ENCODE measurements at places on chromosomes 4 and X.

DNA sequence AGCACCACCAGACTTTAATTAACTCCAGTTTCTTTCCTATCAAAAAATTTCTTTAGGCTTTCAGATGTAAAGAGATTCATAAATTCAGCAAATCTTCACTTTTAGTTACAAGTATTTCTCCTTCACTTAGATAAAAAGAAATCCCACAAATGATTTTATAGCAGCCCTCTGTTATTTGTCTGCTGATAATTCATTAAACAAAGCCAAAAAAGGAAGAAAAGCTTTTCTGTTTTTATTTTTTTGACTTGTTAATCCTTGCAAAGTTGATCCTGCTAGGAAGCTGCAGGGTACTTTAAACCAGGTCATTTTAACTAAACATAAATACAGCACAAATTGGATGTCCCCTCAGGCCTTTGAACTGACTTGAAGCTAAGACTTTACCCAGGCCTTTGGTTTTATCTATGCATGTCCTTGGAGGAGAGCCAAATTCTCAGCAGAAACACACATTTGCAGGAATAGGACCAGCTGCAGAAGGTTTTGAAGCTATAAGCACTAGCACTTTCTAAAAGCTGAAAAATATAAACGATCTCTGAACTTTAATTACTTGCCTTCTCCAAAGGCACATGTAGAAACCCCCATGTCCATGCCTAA, 57.5 kb downstream of the PCDH18 start:
- H3K36me3 ChIP-seq = no peaks in the 10 kb centered on the region
- no peak overlapping the region for H3K27ac ChIP-seq
- no peaks in the 10 kb centered on the region for H3K4me1 ChIP-seq
- H3K27me3 ChIP-seq = no peaks in the 10 kb centered on the region
- DNase-seq = no peak
- no peak overlapping the region for H3K4me3 ChIP-seq

DNA sequence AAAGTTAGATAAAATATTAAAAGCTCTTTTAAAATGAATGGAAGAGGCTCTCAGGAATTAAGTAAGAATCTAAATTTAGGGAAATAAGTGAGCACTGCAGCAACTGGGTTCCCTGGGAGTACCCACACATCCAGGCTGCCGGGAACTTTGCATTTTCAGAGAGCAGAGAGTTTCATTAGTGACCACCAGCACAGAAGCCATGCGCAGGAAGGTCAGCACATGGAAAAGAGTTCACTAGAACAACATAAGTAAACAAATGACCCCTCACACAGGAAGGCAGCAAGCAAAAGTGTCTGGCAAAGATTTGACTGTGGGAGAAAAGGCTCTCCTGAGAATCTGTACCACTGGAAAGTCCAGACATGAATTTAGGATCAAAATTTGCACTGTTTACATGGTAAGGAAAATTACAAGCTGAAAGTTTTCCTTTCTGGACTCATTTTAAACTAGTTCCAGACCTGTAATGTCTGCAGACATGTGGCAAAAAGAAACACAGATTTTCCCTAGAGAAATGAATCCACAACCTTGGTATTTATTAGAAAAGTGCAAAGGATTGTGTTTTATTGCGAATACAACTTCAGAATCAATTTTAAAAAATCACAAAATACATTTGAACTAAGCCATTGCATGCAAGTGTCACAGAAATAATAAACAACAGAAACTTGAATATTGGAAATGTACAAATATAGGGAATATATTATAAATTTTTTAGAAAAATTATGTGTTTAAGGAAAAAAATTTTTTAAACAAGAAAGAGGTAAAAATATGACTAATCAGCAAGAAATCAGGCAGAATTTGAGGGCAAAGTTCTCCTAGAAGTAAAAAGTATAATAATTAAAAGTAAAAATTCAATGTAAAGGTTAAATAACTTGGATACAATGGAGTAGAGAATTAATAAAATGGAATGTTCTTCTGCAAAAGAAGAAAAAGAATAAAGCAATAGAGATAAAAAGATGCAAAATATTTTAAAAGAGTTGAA, 18.4 kb upstream of the MYOZ2 start:
- no peaks in the 10 kb centered on the region for H3K4me1 ChIP-seq
- H3K36me3 ChIP-seq = no peaks in the 10 kb centered on the region
- no peak overlapping the region for H3K4me3 ChIP-seq
- H3K27ac ChIP-seq = no peak overlapping the region
- no peak for DNase-seq
- H3K27me3 ChIP-seq = no peaks in the 10 kb centered on the region

DNA sequence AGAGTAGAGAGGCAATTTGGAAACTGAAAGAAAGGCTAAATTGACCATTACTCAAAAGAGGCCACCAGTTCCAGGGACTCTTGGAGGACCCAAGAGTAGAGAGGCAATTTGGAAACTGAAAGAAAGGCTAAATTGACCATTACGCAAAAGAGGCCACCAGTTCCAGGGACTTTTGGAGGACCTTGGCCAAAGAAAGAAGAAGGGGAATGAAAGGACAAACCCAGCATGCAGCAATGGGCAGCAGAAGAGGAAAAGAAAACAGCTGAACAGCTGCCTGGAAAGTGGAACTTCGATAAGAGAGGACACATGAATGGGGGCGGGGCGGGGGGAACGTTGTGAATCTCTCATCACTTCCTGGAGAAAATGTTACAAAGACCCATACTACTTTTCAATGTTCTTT, 80.8 kb downstream of the PALLD start:
- no peaks in the 10 kb centered on the region for H3K36me3 ChIP-seq
- H3K27me3 ChIP-seq = no peaks in the 10 kb centered on the region
- no peaks in the 10 kb centered on the region for H3K4me1 ChIP-seq
- H3K27ac ChIP-seq = no peak overlapping the region
- no peak for DNase-seq

DNA sequence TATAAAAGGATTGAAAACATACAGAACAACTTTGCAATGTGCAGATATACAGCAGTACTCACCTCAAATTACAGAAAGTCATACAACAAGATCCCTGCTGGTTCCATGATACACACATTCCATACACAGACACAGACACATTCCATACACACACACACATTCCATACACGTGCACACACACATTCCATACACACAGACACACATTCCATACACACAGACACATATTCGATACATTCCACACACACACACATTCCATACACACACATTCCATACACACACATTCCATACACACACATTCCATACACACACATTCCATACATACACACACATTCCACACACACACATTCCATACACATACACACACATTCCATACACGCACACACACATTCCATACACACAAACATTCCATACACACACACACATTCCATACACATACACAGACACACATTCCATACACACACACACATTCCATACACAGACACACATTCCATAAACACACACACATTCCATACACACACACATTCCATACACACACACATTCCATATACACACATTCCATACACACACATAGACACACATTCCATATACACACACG, 13.7 kb downstream of the LINC00632 start:
- no peak for DNase-seq
- H3K4me3 ChIP-seq = no peak overlapping the region
- H3K27ac ChIP-seq = no peak overlapping the region
- H3K27me3 ChIP-seq = no peaks in the 10 kb centered on the region

DNA sequence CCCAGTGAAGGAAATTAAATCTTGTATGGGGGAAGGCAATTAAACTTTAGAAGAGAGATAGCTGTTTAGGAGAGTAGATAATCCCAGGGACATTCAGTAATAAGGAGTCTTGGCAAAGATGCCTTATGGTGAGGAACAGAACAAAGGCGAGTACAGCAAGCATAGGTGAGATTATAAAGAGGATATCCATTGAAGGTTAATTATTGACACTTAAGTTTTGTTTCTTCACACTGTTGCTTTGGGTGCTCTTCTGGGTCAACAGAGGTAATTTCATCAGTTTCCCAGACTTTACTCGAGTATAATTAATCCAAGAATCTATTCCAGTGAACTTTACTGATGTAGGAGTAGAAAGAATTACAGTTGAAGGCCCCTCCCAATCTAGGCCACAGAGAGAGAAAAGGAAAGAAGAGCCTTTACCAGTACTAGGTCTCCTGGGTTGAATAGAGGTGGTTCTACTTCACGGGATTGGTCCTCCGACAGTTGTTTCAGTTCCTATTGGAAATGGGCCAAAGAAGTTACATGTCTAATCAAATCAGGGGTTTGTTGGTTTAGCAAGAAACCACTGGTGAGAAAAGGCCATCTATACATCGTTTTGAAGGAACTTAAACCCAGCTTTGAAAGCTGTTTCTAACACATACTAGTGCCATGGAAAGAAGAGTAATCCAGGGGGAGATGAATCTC, 27.2 kb downstream of the EPGN start:
- H3K27me3 ChIP-seq = no peaks in the 10 kb centered on the region
- no peak overlapping the region for H3K27ac ChIP-seq
- no peaks in the 10 kb centered on the region for H3K36me3 ChIP-seq
- DNase-seq = no peak

- no peaks in the 10 kb centered on the region for H3K27me3 ChIP-seq
- H3K27ac ChIP-seq = no peak overlapping the region
- no peak for DNase-seq
- no peaks in the 10 kb centered on the region for H3K4me1 ChIP-seq
These were observed 275.2 kb upstream of the AGA start for GRCh38 chr4:177717407-177717806.

DNA sequence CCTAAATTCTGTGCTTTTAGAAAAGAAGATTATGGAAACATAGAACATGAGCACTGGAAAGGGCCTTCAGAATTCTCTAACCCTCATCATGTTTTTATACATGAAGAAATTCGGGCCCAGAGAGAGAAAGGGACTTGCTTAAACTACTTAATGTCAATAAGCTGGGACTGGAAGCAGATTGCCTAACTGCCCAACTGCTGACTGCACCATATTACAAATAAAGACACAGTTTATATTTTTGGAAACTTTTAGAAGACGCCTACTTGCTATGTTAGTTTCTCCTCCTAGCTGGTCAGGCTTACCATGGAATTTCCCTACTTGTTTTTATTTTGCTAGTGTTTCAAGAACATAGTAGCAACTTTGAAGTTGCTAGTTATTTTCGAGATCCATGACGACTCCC, 47.1 kb downstream of the SLC9A6 start:
- no peak for DNase-seq
- H3K4me3 ChIP-seq = no peak overlapping the region
- H3K27me3 ChIP-seq = no peaks in the 10 kb centered on the region
- no peaks in the 10 kb centered on the region for H3K36me3 ChIP-seq
- H3K4me1 ChIP-seq = peaks cover 8% of the 10 kb centered on the region

DNA sequence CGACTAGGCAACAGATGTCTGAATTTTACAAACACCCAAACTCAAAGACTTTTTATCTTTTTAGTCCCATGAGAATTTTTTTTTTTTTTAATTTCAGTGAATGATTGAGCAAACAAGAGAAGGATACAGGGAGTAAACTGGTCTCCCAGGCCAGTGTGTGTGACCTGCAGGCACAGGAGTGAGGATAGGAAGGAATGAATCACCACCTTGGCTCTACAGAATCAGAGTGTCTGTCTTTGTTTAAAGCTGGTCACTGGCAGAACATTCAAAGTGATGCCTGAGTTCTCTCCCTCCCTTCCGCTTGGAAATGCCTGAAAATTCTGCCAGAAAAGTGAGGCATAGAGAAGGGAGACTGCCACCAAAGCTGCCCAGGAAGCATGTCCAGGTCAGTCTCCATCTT, 69.5 kb downstream of the PARM1 start:
- H3K4me1 ChIP-seq = no peaks in the 10 kb centered on the region
- no peak for DNase-seq
- no peak overlapping the region for H3K27ac ChIP-seq
- no peaks in the 10 kb centered on the region for H3K36me3 ChIP-seq

- H3K27me3 ChIP-seq = no peaks in the 10 kb centered on the region
- DNase-seq = no peak
- no peaks in the 10 kb centered on the region for H3K36me3 ChIP-seq
These were observed 1310.9 kb downstream of the PCDH7 start for GRCh38 chr4:32031026-32031425.

- no peak overlapping the region for H3K27ac ChIP-seq
- no peaks in the 10 kb centered on the region for H3K27me3 ChIP-seq
These were observed 6.1 kb upstream of the EFHC2 start for GRCh38 chrX:44349561-44349960.

DNA sequence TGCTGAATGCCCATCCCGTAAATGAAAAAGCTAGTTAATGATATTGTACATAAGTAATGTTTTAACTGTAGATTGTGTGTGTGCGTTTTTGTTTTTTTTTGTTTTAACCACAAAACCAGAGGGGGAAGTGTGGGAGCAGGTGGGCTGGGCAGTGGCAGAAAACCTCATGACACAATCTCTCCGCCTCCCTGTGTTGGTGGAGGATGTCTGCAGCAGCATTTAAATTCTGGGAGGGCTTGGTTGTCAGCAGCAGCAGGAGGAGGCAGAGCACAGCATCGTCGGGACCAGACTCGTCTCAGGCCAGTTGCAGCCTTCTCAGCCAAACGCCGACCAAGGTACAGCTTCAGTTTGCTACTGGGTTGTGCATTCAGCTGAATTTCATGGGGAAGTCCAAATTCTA, at the start of gene SPP1:
SPP1 (plus strand) TSS at position 249 of the 400 bp plus-strand sequence. CDS start 1,182 bp downstream, outside the sequence.
- no peaks in the 10 kb centered on the region for H3K36me3 ChIP-seq
- peaks cover 5% of the 10 kb centered on the region for H3K4me1 ChIP-seq

GRCh38 chr4:167031534-167032156, 202.6 kb downstream of the SPOCK3 start:
- no peak for DNase-seq
- no peak overlapping the region for H3K4me3 ChIP-seq
- no peak overlapping the region for H3K27ac ChIP-seq
- H3K36me3 ChIP-seq = no peaks in the 10 kb centered on the region

DNA sequence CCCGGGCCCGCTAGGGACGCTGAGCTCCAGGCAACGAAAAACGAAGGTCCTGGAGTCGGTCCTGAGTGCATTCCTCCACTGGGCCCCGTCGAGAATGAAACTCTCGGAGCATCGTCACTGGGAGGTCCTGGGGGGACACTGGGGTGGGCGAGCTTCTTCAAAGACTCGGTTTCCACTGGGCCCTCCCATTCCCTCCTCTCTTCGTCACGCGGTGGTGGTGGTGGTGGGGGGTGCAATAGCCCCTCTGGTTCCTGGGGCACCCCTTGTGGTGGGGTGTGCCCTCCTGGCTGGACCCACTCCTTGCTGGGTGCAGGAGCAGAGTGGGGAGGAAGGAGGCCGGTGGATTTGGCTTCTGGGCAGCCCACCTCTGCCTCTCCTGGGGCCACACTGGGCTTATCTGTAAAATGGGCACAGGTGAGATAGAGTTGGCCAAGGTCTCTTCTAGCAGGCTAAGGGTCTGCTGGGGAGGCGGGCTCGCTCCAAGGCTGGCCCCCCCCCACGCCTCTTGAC, 12.9 kb downstream of the HMX1 start:
- H3K27me3 ChIP-seq = peaks cover 98% of the 10 kb centered on the region
- H3K36me3 ChIP-seq = no peaks in the 10 kb centered on the region
- no peak overlapping the region for H3K4me3 ChIP-seq
- no peak for DNase-seq

DNA sequence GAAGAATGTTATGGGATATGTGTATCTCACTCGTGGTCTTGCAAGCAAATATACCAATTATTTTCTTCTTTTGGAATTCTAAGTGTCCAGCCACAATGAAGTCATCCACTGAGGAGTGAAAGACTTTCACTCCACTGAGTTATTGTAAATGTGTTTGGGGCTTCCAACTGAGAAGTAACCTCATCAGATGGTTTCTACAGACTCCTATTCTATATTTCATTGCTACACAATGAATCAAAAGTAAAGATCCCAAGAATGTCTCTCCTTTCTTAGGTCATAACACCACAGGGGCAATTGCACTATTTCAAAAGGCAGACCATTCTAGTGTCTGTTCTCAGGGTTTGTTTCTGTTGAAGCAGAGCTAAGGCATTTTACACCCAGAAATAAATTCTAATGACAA, 12.3 kb upstream of the VCX2 start:
- no peak for DNase-seq
- H3K36me3 ChIP-seq = no peaks in the 10 kb centered on the region
- H3K4me1 ChIP-seq = no peaks in the 10 kb centered on the region
- H3K27ac ChIP-seq = no peak overlapping the region
- no peak overlapping the region for H3K4me3 ChIP-seq

Data from thymus (tissue), 14 donors.